Left hindlimb (tissue), 1 donor: ENCODE measurements at places on chromosomes 6 and 20.

DNA sequence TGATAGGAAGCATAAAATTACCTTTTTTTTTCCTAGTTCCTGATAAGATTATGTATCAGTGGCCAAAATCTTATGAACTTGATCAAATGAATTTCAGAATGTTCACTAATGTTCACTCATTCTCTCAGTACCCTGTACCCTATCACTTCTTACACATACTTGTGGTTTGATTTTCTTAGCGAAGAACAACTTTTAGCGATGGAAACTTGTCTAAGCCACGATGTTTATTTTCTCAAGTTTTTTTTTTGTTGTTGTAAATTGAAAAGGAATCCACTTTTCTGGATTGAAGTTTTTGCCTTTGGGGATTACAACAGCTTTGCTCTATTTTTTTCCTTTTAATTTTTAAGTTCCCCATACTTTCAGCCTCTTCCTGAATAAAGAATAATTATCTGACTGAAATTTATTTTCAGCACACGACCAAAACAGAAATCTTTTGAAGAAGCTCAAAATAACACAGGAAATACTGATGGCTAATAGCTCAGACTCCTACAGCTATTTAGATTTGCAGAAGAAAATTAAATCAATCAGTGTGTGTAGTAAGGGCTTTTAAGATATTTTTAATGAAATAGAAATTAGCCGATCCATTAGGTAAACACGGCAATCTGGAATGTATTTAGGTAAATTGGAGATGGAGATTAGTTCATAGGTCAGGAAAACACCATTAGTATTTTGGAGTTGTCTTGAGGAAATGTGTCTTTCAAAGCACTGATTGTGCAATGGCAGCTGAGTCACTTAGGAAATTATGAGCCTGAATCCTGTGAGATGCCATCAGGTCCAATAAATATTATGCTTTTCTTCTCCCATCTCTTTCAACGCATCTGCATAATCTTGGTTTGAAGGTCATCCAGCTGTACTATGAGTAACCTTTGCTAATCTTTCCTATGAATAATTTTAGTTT lies 217.5 kb downstream of the GJA1 start:
- no peak for DNase-seq

DNA sequence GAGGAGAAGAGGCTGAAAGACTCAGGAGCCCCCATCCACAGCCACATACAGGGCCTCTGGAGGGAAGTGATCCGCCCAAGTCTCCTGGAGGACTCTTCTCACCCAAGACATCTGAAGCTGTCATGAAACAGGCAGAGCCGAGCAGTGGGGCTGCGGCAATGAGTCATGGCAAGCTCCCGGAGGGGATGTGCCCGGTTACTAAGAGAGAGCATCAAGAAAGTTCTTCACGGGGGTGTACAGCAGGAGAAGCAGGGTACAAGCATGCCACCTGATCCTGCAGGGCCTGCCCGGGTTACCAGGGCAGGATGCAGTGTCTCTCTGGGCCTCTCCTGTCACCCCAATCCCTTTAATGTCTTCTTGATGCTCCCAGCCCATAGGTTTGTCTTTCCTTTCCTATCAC lies 21.1 kb downstream of the TRIM26 start:
- DNase-seq, result no peak

DNA sequence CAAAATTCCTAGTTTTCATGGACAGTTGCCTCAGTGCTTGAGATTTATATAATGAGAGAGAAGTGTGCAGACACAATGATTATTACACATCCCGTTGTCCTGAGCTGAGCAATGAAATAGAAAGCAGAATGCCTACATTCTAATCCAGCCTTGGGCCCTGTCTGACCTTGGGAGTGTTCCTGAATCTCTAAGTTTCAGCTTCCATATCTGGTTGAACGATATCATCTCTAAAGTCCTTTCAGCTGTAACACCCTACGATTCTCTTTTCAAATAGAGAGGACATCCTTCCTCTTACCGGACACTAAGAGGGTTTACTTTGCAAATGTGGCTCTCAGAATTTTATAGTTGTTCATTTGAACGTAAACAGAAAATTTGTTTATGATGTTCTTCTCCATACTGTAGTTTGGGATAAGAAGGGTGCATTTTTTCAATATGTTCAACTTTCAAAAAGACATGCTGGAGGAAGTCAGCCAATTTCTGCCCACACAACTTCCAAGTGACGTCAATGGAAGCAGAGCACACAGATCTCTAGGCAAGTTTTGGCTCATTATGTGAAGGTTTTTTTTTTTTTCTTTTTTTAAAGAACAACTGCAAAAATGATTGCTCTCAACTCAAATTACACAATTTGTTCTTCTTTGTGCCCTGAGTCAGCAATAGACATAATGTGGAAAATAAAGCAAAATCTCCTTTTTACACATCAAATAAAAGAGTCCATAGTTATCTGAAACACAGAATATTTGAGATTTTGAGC lies 50.4 kb downstream of the PDE7B start:
- DNase-seq, result peak; percentile 79

DNA sequence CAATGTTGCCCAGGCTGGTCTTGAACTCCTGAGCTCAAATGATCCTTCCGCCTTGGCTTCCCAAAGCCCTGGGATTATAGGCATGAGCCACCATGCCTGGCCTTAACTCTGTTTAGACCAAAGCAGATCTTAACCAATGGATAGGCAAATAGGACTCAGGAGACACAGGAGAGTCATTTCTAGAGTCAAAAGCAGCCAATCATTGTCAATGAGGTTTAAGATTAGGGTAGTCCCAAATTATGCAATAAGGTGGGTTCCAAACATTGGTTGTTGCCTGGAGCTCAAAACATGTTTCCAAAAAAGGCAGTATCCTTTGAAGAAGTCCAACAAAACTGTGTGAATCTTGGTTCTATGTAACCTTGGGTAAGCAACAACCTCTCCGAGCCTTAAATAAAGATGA lies 95.7 kb upstream of the JARID2 start:
- no peak for DNase-seq

GRCh38 chr6:17865798-17866725 lies 121.4 kb downstream of the KIF13A start:
- peak; percentile 46 for DNase-seq

GRCh38 chr20:59866338-59866737 lies 67.1 kb downstream of the SYCP2 start:
- no peak for DNase-seq

- DNase-seq, result no peak
Observed at GRCh38 chr6:42915732-42916131, at the start of gene PTCRA. Gene PTCRA (plus strand): TSS chr6:42916053. CDS start chr6:42916070, 17 bp downstream.

DNA sequence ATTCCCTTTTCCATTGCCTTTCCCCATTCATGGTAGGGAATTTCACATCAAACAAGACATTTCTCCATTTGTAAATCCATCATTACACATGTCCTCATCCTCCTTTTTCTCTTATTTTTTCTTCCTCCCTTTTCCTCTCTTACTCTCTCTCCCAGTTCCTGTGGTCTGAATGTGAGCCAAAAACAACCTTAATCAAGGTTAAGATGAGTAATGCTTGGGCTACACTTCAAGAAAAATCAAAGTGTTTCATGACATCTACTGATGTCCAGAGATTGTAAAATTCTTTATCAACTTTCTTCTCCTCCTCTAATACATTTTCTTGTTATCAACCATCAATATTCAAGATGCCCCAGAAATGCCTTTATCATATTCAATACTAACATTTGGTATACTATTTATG lies 208.0 kb upstream of the PRND start:
- DNase-seq, result no peak
